Muscle of leg (tissue), 16 donors: ENCODE measurements at places on chromosomes 6 and 20. TPM values are rescaled to one million over a fixed set of nuclear protein-coding genes. Genes with fewer than 3 reads are reported as not detected.

Gene RNF146
- polyA plus RNA-seq, result 52.3 TPM

Gene NRSN1
- not detected for polyA plus RNA-seq

Gene NKX2-4
- not detected for polyA plus RNA-seq

Gene TRIM31
- polyA plus RNA-seq, result not detected

Gene BPIFB2
- polyA plus RNA-seq, result not detected

Gene ALDH8A1
- polyA plus RNA-seq, result 2.2 TPM

Gene SIRPA
- 25.2 TPM for polyA plus RNA-seq

Gene CNBD2
- polyA plus RNA-seq, result 0.40 TPM

Gene GJA10
- not detected for polyA plus RNA-seq

Gene ADTRP
- polyA plus RNA-seq, result 1.3 TPM

Gene MCM8
- polyA plus RNA-seq, result 10.5 TPM

Gene EBF4
- polyA plus RNA-seq, result 6.2 TPM
